ENCODE measurements at places on chromosomes 5 and 9.
A peak's percentile ranks its signal among the peaks of the same experiment; 100 is the strongest.

- no peak for DNase-seq
Measured at GRCh38 chr9:114696814-114697544, 15.0 kb upstream of the TEX48 start.

DNA sequence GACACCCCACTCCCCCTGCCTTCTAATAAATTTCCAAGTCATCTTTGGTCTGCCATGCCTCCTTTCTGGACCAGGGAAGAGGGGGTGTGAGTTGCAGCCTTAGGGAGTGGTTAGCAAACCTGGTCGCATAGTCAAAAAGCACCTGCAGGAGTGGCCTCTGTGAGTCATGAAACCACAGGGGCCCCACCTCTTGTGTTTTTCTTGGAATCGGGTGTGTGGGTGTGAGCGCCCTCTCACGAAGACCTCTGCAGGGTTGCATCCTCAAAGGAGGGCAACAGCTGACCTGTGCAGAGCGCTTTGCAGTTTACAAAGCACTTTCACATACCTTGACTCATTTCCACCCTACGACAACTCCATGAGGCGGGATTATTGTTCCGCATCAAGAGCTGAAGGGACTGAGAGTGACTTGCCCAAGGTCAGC, 36.8 kb upstream of the TEX48 start:
- no peak for DNase-seq

DNA sequence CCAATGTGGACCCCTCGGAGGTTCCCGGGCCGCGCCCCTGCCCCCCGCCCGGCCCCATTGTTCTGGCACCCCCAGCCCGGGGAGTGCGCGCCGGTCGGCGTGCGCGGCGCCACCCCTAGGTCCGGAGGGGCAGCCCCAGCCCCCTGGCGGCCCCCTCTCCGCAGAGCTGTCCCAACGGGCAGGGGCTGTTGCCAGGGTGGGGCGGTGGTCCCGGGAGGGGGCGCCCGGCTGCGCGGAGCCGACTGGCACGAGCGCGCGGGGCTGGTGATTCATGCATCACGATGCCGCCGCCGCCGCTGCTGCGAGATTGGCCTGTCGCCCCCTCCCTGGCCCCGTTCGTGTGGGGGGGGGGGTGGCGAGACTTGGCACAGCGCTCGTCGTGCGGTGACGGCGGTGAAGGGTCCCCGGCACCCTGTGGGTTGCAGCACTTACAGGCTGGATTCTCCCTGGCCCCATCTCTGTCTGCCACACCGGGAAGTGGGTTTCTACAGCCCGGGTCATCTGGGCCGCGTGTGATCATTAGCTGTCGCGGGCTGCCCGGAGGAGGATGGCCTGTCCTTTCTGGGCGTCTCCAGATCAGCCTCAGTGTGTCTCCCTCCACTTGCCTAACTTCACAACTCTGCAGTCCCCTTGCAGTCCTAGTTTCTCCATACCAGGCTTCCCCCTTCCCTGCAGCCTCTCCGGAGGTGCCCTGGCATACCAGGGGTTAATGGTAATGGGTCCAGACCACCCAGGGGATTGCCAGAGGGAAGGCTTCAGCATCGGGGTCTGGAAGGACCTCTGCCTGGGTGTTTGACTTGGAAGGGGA, 858 bp downstream of the NCS1 start:
- DNase-seq, result no peak

GRCh38 chr9:137611623-137612609, 6.4 kb downstream of the ARRDC1 start:
- DNase-seq, result peak; percentile 93

GRCh38 chr5:2761921-2762488, 10.5 kb upstream of the IRX2 start:
- DNase-seq, result no peak
